ENCODE measurements at places on chromosomes 12 and 14. TPM values are rescaled to one million over a fixed set of nuclear protein-coding genes. Genes with fewer than 3 reads are reported as not detected.

SLC10A1 gene
- not detected for total RNA-seq

DNA sequence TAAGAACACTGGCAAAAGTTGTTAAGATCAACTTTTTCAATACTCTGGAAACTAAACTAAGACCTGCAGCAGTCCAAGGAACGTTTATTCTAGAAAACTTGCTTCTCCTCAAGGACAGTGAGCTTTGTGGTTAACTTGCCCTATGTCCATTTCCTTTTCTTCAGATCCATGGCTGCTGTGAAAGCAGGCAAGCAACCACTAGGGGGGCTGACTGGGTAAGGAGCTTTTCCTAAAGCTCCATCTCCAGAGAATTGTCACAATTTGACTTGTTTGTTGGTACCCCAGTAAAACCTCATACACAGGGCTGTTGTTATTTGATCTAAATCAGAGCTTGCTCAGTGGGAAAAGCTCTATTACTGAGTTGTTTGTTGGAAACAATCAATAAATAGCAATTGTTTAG is 10.1 kb upstream of the RPL10L start:
- DNase-seq, result no peak

DNA sequence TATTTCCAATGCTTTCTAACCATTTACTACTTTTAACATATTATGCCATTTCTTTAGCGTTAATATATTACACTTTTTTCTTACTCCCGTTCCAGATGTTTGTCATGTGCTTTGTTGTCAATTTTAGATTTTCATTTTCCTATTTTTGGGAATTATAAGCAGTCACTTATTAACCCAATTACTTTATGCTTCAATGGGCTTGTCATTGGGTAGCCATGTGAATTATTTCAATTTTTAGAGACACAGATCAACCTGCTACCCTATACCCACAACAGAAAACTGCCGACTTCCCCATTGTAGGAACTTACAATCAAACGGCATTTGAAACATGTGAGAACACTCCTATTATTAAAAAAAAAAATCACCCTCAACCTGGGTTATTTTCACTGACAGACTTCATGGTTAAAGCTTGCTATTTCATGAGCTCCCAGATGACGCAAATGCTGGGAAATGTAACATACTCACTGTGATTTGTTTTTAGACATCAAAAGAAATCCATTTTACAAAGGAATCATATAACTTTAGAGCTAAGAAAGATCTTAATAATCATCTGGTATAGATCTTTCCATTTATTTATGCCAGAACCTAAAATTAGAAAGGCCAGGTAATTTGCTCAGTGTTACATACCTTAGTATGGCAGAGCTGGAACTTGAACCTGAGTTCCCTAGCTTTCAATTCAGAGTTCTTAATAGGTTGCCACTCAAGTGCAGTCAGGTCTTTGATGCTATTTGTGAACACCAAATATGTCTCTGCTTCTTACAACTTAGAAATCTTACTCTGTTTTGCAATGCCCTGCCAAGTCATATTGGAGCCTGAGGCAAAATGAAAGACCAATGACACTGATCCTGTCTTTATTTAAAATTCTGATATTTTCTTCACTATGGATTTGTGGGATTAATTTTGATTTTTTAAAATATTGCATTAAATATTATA is 340.4 kb downstream of the RAD51B start:
- DNase-seq, result no peak

DNA sequence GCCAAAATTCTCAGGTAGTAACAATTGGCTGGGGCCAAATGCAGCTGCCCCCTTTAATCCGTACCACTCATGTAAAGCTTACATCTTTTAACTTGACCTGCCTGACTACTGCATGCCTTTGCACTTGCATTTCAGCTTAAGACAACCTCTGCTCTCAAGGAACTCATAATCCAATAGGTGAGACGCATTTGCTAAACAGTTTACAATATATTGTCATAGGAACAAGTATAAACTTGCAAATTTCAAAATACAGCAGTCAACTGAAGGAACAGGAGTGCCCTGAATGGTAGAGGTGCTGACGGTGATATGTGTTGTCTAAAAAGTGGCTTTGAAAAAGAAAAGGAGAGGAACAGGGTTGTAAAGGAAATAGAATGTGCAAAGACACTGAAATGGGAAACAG is 3.6 kb upstream of the BRMS1L start:
- DNase-seq, result no peak

AMN gene
- total RNA-seq, result 0.41 TPM

C12orf60 gene
- total RNA-seq, result 3.6 TPM

- peak; percentile 72 for DNase-seq
Observed at GRCh38 chr12:54431911-54432814, 13.1 kb upstream of the ITGA5 start.

DNA sequence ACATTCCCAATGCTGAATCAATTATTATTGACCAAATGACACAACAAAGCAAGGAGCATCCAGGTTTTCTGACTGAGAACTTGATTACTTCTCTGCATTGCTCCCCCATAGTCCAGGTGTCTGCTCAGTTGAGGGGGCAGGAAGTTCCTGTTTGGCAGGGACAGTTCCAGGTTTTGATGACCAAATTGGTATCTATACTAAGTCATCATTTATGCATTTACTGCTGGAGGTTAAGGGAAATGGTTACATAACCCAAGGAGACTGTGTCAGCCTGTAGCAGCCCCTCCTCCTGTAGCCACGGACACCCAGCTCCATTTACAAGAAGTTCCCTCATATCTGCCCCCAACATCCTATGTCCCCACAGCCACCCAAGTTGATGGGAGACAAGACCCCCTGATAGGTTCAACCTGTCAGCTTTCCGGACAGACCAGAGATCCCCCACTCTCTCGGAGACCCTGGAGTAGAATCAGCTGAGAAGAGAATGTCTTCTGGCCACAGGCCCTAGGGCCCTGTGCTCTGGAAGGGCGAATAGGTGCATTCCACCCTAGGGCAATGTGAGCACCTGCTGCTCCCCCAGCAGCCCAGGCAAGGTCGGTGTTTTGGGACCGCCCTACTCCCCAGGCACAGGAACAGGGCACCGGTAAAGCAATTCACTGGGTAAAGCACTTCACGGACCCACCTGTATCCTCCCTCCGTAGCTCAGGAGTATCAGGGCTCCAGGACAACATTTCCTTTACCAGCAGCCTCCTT is 23.6 kb downstream of the IRF2BPL start:
- DNase-seq, result no peak

DNA sequence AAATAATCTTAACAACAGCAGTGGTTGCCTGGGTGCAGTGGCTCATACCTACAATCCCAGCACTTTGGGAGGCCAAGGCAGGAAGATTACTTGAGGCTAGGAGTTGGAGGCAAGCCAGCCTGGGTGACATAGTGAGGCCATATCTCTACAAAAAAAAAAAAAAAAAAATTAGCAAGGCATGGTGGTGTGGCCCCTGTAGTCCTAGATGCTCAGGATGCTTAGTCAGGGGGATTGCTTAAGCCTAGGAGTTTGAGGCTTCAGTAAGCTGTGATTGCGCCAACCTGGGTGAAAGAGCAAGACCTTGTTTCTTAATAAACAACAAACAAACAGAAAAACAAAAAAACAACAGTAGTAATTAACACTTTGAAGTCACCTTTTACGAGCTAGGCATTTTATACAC is 642 bp upstream of the ACSM4 start:
- DNase-seq, result no peak

GRCh38 chr12:94962670-94963069 is 40.8 kb downstream of the NDUFA12 start:
- no peak for DNase-seq

FITM1 gene
- not detected for total RNA-seq

GRCh38 chr12:120346681-120347080 is 19.1 kb upstream of the PLA2G1B start:
- DNase-seq, result no peak

DNA sequence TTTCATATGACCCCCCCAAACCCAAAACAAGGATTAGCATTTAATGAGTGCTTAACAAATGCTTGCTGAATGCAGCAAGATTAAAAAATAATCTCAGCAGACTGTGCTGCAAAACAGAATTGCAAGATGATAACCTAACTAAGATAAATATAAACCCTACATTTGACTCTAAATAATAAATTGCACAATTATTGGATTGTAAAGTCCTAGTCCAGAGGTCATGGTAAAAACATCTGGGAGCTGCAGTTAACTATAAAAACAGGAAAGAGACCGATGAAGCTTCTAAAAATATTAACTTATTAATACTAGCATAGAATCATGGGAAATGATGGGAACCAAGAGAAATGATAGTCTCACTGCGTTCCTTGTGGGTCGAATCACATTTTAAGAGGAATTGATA is 37.2 kb downstream of the TSHR start:
- no peak for DNase-seq

ARG2 gene
- 19.8 TPM for total RNA-seq

DNA sequence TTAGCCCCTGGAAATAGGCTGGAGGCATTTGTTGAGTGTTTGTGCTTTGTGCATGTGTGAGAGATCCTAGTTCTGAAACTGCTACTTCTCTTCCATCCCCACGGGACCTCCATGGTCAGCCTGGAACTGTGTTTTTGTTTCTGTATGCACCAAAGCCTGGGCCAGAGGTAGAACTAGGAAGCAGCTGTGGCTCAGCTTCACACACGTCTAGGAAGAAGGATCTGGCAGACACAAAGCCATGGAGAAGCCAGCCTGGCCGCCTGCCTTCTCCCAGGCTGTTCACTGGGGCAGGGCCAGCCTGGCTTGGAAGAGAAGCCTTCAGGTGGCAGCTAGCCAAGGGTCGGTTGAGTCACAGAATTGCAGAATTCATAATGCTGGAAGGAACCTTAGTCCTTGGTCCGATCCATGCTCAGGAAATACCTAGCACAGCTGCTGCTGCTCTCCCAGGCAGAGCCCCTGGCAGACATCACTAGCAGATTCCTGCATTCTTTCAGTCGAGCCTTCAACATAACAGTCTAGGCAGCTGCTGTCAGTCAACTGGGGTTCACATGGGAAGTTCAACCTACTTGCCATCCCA is 27.0 kb downstream of the RIN3 start:
- peak; percentile 75 for DNase-seq

ADGRD1 gene
- not detected for total RNA-seq

KRT74 gene
- not detected for total RNA-seq

ZDHHC22 gene
- 0.03 TPM for total RNA-seq

GPRC5D gene
- total RNA-seq, result not detected

MAP1LC3B2 gene
- 2.7 TPM for total RNA-seq

MDM2 gene
- total RNA-seq, result 96.3 TPM

DNA sequence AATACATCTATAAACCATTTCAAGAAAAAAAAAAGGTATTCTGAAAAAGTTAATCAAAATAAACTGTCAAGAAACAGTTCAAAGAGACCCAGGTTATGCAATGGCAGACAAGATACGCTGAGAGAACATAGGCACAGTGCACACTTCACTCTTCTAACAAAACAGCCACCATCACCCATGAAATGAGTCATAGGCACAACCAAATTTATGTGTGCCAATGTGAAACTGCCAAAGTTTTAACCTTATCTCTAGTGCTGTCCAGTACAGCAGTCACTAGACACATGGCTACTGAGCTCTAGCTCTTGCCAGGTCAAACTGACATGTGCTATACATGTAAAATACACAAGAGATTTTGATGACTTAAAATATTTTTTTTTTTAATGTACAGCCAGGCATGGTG is 1.4 kb downstream of the CEP128 start:
- no peak for DNase-seq

IAPP gene
- total RNA-seq, result not detected

- DNase-seq, result peak; percentile 31
Observed at GRCh38 chr12:57803319-57803893, 15.1 kb downstream of the AVIL start.

GRCh38 chr12:12473223-12473622 is 89.4 kb downstream of the DUSP16 start:
- no peak for DNase-seq

DNA sequence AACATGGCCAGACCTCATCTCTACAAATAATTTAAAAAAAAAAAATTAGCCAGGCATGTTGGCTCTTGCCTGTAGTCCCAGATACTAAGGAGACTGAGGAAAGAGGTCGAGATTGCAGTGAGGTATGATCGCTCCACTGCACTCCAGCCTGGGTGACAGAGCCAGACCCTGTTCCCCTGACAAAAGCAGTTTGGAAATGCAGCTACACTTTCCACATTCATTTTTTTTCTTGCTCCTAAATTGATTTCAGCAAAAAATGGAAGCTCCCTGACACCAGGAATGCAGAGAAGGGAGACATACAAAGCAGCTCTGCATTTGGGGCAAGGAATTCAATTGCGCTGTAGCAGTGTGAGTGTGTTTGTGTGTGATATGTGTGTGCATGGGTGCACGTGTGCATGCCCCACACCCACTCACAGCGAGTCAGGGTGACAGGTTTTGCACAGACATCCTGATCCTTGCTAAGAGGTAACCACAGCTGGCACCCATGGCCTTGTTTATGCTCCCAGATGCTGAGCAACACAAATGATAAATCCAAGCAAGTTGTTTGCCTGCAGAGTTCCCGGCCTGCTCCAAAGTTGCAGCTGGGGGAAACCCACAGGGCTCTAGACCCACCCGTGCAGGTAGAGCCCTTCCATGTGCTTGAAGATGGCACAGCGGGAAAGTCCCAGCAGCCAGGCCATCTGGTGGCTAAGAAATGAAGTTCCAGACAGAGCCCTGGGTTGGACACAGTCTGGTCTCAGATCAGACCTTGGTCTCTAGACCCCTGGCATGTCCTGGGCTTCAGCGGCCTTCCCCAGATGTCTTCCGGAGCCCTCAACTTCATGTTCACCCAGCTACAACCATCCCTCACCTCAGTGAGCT is 25.9 kb upstream of the BDKRB2 start:
- no peak for DNase-seq

DNA sequence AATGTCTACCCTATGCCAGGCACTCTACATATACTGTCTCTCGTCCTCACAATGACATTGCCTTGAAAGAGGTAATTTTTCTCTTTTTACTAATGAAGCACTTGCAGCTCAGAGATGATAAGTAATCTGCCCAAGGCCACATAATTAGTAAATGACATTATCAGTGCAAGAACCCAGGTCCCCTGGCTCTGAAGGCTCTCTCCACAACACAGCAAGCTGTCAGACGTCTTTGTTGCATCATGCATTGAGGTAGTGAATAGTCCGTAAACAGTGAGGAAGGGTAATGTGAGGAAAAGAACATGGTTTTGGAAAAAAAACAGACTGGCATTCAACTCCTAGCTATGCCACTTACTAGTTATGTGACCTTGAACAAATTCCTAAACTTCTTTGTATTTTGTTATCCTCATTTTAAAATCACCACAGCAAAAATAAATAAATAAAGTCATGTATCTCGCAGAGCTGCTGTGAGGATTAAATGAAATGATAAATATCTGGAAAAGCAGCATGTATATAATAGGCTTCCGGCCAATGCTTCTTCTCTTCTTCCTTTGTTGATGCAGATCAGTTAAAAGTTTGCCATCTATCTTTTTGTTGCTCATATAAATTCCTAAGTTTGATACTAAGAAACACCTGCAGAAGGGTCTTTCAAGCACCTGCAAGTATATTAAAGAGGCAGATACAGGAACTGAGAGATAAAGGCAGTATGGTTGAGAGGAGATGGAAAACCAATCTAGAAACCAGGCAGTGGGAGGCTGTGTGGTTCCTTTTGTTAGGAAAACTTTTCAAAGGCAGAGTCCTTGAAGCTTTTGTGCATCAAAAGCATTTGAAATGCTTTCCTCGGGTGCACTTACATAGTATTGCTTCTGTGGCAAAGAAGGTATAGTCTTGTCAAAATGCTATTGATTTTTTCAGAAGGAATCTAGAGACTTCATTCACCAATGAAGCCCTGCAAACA is 82.8 kb downstream of the BTG1 start:
- DNase-seq, result no peak

CDC42BPB gene
- 7.5 TPM for total RNA-seq

DAO gene
- total RNA-seq, result not detected
